Bone marrow (tissue), 2 donors: ENCODE measurements at places on chromosomes 11 and 22.
A peak's percentile ranks its signal among the peaks of the same experiment; 100 is the strongest.

DNA sequence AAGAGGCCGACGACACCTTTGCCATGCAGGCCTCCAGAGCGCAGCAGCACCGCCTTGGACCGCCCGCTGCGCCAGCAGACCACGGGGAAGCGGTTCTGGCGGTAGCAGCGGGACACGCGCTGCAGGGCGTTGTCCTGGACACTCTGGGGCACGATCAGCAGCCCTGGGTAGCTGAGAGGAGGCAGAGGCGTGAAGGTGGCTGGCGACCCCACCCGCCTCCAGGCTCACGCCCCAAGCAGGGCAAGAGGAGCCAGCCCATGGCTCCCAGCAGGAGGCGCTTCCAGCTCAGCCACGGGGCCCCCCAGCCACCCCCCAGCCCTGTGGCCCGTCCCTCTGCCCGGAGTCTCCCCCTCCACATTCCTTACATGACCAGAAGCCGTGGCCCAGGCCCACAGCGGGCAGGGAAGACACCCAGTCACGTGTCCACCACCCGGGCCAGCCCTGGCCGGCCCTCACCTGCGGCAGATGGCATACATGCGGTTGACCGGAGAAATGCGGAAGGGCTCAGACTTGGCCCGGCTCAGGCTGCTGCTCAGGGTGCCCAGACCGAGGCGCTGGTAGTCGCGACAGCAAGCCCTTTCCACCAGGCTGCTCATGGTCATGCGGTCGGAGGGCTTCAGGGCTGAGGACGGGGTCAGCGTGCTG, 15.2 kb downstream of the SBF1 start:
- no peak for DNase-seq

DNA sequence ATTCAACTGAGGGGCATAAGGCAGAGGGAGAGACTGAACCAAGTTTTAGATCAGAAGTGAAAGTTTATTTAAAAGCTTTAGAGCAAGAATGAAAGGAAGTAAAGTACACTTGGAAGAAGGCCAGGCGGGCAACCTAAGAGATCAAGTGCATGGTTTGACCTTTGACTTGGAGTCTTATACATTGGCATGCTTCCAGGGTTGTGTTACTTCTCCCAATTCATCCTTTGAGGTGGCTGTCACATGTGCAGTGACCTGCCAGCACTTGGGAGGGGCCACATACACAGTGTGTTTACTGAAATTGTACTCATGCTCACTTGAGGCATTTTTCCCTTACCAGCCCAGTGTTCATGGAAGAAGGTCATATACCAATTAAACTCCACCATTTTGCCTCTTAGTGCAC, 30.4 kb downstream of the CYP2R1 start:
- DNase-seq, result no peak

DNA sequence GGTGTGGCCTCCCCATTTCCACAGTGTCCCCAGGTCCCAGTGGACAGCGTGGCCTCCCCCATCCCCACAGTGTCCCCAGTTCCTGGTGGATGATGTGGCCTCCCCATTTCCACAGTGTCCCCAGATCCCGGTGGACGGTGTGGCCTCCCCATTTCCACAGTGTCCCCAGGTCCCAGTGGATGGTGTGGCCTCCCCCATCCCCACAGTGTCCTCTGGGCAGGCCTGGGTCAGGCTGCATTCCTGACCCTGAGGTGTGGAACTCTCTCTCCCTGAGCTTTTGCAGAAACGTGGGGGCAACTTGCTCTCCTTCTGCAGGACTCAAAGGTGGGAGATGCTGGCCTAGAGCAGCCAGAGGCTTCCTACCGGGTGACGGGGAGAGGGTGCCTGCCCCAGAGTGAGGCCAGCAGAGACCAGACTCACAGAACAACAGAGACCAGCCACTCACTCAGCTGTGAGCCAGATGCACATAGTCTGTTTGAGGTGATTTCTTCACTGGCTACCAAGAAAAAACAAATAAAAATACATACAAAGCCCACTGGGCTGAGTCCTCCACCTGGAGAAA, 85.8 kb upstream of the FGF3 start:
- DNase-seq, result no peak

- no peak for DNase-seq
Observed at GRCh38 chr11:28679795-28680468, 571.7 kb downstream of the METTL15 start.

DNA sequence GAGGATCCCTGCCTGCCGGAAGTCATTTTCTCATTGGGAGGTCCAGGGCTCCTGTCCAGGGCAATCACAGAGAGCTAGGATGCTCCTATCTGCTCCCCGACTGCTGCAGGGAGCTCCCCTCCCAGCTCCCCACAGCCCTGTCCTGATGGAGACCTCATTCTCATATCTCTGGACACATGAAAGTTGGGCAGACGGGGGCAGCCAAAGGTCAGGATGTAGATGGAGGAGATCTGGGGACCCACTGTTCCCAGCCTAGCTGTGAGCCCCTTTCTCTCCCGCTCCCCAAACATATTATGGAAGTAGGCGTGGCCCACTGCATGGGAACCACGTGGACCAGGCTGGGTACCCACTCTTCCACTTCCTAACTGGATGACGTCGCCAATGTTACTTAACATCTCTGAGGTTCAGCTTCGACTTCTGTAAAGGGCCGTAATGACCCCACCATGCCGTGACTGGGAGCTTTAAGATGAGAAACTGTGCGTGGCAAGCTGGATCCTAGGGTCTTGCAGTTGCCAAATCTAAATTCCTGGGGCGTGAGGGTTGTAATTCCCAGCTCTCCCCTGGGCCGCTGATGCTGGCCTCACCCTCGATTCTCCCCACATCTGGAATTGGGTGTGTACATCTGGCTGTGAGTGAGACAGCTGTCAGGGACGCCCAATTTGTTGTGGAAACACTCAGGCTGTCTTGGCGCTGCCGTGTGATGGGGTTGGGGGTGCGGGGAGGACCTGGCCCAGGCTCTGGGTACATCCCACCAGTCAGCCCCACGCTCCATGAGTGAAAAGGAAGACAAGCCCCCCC, 1.8 kb downstream of the CDC42EP2 start:
- DNase-seq, result no peak

- no peak for DNase-seq
Observed at GRCh38 chr11:29208117-29208516, 808.7 kb downstream of the KCNA4 start.

- no peak for DNase-seq
Observed at GRCh38 chr11:11602011-11602410, 19.8 kb downstream of the GALNT18 start.

DNA sequence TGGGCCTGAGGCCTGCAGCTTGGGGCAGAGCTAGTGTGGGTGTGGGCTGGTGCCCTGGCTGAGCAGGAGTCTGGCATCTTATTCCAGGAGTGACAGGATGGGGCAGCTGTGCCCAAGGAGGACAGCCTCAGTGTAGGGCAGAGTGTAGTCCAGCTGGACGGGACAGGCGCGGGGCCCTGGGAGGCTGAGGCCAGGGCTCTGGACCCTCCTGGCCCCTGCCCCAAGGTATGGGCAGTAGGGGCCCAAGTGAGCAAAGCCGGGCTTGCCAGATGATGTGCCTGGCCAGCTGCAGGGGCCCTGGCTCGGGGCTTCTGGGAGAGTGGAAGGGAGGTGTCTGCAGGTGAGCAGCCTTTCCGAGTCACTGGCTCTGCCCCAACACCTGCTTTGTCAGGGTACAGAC, 1190.9 kb downstream of the BRD1 start:
- no peak for DNase-seq

- no peak for DNase-seq
Observed at GRCh38 chr22:32862936-32863661, 61.6 kb downstream of the TIMP3 start.

- DNase-seq, result no peak
Observed at GRCh38 chr11:120293038-120293800, 31.9 kb upstream of the TLCD5 start.

DNA sequence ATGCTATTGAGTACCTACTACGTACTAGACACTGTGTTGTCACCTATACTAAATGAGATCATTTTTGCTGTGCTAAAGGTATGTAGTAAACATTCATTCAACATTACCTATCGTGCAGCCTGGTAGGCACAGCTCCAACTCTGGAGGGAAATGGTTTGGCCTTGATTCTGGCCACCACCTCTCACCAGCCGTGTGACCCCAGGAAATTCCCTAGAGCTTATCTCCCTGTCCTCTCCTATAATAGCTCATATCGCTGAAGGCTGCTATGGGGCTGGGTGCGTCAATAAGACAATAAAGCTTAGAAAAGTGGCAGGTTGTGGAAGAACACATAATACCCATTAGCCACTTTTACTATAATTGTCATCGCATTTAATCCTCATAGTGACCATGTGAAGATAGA, 107.5 kb downstream of the MYO18B start:
- DNase-seq, result no peak

GRCh38 chr11:62459080-62459479, 40.2 kb downstream of the SCGB1A1 start:
- no peak for DNase-seq

GRCh38 chr22:38566726-38567504, 3.1 kb downstream of the DMC1 start:
- DNase-seq, result no peak

DNA sequence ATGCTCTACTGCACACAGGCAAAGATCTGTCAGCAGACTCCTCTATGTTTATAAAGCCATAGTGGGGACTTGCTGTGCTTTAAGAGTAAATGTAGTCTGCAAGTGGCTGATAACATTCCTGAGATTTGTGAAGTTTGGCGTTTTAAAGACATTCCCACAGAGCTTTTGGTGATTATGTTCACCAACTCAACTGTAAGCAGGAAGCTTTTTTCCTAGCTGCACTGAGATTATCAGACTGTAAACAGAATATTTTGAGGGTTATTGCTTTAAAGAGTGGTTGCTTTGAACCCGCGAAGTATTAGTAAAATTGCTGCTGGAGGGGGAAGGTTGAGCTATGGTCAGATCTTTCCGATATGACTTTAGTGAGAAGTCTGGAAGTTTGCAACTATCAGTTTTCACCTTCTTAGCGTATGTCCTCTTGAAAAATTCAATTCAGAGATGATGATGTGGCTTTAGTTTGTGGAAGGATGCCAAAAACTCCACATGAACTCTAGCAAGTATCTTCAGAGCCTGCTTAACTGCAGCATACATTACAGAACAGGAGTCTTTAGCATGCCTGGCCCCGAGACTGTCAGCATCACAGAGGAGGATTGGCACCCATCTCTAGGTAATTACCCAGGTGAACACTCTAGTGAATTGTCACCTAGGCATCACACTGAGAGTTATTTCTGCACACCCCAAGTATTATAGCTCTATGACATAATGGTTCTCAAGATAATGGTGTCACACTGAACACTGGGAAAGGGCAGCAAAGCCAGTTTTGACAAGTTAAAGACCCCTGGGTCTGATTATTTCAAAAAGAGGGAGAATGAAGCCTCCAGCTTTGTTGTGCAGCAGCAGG, 89.9 kb downstream of the MTNR1B start:
- DNase-seq, result no peak

GRCh38 chr22:47673557-47673956, 911.1 kb downstream of the TBC1D22A start:
- DNase-seq, result no peak

- DNase-seq, result no peak
Observed at GRCh38 chr11:107331728-107332127, 125.9 kb downstream of the CWF19L2 start.

DNA sequence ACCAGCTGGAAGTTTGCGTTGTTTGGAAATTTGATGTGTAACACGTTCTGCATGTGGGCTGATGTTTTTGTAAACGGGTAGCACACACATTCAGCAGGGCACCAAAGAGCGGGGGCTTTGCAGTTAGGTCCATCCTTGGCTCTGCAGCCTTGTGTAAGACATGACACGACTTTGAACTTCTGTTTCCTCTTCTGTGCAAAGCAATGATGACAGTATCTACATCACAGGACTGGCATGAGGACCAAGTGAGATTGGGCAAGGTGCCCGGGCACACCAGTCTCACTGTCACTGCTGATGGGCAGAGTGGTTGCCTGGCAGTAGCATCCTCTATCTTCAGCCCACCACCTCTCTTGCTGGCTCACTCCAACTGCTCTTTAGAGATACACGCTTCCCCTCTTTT, 3.3 kb downstream of the TCN2 start:
- peak; percentile 12 for DNase-seq

- no peak for DNase-seq
Observed at GRCh38 chr11:107590460-107591377, at the start of gene ELMOD1. Gene ELMOD1, plus strand, starts transcription at chr11:107591147. Its CDS starts 27,043 bp downstream, at chr11:107618190.

DNA sequence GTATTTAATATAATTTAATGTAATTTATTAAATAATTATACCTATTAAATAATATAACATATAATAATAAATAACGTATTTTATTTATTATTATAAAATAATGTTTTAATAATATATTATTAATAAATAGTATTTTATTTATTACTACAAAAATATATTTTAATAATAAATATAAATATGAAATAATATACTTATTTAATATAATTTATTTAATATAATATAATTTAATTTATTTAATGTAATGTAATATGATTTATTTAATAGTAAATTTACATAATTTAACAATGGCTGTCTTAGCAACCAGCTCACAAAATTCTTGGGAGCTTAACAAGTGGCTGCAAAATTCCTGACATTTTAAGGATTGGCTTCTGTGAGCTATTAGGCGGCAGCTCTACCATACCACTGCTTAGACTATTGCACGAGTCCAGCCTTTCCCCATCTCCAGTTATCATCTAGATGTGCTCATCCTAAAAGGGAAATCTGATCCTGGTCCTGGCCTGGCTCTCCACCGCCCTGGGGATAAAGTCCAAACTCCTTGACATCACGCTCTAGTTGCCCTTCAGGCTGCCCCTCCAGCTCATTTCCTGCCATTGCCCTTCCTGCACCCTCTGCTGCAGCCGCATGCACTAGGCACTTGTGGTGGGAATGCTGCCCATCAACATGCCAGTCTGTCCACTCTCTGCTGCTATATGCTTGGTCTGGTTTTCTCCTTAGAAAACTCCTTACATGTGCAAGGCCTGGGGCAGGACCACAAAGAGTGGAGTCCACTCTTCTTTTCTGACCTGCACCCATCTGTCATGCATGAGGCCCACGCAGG, 9.8 kb downstream of the MMP20 start:
- DNase-seq, result no peak

DNA sequence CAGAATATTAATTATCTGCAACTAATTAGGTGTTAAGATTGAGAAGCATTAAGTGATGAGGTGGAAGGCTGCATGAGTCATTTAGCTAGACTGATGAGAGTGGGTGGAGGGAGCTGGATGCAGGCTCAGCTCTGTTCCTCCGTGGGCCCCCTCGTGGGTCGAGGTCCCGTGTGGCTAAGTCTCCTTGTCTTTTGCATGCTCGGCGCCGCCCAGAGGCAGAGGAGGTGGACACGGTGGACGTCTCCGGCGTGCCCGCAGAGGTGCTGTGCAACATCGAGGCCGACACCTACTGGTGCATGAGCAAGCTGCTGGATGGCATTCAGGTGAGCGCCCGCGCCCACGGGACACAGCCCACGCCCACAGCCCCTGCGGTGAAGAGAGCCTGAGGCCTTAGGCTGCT, 211.6 kb downstream of the TBC1D22A start:
- no peak for DNase-seq

- no peak for DNase-seq
Observed at GRCh38 chr11:46437122-46437689, 45.6 kb upstream of the CHRM4 start.

GRCh38 chr11:17743808-17744119, 9.2 kb downstream of the KCNC1 start:
- no peak for DNase-seq

GRCh38 chr11:118975771-118976709, 4.5 kb downstream of the FOXR1 start:
- DNase-seq, result no peak

GRCh38 chr11:96145163-96145585, 197.8 kb downstream of the MAML2 start:
- DNase-seq, result no peak
